ENCODE measurements at places on chromosomes 16 and 17.
A peak's percentile ranks its signal among the peaks of the same experiment; 100 is the strongest.

DNA sequence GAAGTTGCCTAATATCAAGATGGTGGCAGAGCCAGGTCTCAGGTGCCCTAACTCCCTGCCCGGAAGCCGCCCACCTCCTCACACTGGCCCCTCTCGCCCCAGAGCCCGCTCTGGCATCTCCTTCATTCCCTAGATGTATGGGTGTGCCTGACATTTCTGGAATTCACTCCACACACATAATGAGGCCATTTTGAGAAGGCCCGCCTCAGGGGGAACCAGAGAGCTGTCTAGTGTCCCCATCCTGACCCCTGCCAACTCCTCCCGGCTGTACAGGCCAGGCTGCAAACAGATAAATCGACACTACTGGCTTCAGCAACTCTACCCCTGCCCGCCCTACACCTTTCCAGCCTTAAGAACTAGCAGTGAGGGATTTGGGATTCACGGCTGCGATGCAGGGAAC is 7.7 kb downstream of the WNT3 start:
- DNase-seq = no peak

DNA sequence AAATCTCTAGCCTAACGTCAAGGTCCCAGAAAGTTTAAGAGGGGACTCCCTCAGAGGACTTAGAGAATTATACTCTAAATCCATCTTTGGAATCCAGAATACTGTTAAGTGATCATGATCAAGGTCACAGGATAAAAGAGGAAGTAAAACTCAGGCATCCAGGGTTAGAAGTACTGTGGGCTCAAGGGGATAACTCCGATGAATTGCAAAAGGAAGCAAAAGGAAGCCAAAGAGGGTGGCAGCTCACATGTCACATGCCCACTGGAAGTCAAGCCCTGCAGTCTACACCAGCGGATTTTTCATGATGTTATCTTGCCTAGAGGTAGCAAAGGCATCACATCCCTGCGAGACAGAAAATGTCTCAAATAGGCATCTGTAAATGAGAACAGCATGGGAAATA is 3.8 kb downstream of the ZNF821 start:
- no peak for DNase-seq

DNA sequence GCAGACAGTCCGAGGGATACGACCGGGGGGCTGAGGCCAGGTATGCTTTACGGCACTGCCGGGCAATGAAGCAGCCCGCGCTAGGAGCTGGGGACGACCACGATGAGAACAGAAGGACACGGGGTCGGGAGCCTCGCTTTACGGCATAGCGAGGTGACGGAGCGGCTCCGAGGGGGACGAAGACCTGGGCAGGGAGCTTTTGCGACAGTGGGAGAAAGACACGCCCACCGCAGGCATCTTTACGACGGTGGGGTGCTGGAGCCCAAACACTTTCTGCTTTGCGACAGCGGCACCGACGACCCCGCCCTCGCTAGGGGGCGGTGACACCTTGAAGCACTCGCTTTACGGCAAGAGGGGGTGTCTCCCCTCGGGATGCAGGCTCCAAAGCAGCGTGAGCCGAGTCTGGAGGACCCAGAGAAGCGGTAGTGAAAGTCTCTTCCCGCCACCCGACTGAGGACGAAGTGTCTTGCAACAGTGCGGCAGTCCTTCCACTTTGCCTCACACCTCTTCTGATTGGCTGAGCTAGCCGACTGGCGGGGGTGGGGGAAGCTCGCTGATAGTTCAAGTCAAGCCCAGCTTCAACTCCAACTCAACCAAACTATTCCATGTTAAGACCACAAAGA is 350 bp upstream of the NEURL4 start:
- DNase-seq = peak; percentile 98

DNA sequence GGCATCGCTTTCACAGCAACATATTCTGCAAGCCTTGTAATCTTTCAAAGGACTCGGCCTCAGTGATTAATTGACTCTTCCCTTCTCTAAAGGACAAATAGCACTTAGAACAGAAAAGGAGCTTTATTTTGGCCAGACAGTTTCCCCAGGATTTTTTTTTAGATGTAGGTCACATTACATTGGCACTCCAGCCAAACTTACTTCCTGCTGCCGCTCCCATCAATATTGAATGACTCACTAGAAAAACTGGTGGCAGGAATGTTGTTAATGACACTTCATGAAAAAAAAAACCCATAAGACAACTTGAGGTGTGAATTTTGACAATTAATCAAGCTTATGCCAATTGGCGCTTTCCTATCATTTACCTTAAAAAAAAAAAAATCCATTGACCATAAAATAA is 432.6 kb downstream of the TOX3 start:
- DNase-seq = no peak

DNA sequence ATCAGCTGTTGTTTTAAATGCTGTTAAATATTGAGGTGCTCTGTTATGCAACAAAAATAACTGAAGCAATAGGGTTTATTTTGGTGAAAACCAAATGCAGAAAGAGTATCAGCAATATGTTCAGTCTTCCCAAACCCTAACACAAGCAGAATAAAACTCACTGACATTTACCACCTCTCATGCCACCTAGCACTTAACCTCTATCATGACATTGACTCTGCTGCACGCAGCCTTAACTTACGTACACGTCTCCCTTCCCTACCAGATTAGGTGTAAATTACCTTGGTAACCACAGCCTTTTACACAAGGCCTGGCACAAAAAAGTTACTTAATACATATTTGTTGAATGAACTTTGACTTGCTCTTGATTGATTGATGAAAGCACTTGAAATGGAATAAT is 9.9 kb upstream of the AKAP1 start:
- DNase-seq = no peak

DNA sequence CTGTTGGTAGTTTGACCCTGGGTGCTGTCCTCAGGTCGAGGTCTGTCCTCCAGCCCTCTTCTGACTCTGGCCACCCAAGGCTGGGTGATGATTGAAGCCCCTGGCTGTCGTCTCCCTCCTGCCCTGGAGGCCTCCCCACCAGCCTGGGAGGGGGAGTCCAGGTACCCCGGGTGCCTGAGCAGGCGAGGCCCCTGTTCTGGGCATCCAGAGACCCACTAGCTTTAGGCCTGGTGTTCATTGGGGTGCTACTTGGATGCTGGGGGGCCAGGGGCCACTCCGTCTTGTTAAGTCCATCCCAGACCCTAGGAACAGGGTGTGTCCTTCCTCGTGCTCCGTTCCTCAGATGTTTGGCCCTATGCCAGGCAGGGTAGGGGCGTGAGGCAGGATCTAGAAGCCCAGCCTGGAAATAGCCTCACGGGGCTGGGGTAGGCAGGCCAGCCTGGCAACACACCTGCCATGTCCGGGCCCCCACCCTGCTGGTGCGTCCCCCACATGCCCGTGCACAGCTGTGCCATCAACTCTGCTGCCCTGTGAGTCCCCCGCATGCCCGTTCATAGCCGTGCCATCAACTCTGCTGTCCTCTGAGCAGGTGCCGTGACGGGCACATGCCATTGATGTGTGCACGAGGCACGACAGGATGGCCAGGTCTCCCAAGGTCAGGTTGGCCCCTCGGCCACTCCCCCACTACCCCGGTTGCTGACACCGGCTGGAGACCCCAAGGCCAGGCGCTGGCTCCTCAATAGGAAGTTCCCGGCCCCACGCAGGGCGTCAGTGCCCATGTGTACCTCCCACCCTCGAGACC is 36.9 kb downstream of the GINS2 start:
- peak; percentile 71 for DNase-seq

DNA sequence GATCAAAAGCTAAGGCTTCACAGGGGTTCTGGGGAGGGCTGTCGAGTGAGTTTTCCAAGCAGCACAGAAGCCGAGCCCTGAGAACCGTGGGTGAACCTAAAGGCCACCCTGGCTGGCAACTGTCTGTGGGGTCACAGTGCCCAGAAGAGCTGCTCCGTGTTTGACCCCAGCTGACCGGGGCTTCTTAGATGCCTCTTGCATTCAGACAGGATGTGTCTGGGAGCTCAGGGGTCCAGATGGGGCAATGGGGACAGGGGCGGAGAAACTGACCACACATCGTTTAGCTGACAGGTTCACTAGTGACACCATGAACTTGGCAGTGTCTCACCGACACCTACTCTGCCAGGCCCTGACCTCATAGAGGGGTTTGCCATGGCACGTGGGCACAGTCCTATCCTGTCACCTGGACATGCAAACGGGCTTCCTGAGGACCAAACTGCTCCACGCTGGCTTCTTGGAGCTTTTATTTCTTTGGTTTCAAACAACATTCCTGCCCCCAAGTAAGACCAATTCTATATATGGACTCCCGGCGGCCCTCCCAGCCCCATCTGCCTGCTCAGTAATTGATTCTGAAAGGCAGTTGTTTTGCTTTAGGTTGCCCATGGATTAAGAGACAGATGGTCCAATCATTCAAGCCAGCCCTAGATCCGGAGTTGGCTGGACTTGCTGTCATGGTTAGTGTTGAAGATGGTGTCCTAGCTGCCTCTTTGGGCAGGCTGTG is 22.2 kb downstream of the WSCD1 start:
- no peak for DNase-seq

GRCh38 chr17:43658900-43659299 is 2.8 kb downstream of the MEOX1 start:
- DNase-seq = no peak

- peak; percentile 4 for DNase-seq
These were observed 740 bp upstream of the CMIP start for GRCh38 chr16:81443688-81444447.

GRCh38 chr17:48640858-48641180 is 14.7 kb upstream of the HOXB9 start:
- DNase-seq = no peak

DNA sequence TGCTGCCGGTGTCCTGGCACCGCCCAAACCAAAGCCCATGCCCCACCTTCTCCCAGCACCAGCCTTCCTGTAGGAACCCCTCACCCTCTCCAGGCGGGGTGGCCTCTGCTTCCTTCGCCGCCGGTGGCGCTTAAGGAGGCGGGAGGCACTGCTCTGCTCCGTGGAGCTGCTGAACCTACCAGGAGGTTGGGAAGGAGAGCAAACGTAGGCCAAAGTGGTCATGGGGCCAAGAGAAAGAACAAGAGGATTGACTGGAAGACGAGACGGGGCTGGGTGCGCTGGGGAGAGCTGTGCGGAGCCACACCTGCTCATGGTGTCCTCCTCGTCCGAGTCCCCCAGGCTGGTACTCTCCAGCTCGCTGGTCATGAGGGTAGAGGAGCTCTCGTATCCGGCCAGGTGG is 4.8 kb downstream of the DVL2 start:
- DNase-seq = no peak

- DNase-seq = peak; percentile 64
These were observed 283.1 kb downstream of the SEC14L1 start for GRCh38 chr17:77423589-77424451.

DNA sequence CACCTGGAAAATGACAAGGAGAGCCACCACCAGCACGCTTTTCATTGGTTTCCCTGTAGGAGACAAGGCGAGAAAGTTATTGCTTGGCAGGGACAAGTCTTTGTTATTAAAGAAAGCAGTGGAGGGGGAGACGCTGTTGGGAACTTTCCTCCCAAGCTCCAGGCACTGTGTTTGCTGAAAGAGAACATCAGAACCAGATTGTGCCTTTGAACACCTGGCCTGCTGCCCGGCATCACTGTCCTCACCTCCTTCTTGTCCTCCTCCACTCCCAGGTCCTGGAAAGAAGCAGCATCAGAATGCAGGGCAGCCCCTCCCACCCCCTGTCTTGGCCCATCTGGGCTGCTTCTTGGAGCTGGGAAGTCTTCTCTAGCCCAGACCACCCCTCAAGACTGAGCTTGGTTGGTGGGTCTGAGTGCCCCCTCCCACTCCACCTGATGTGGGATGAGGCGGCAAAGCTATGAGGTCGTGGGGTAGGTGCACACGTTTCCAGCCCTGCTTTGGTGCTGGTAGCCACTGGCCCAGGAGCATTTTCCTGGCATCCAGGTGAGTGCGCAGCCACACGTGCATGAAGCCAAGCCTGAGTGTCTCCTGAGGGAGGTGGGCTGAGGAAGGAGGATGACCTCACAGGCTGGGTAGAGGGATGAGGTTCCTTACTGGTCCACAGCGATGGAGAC is 6.2 kb downstream of the CCR7 start:
- DNase-seq = peak; percentile 38

DNA sequence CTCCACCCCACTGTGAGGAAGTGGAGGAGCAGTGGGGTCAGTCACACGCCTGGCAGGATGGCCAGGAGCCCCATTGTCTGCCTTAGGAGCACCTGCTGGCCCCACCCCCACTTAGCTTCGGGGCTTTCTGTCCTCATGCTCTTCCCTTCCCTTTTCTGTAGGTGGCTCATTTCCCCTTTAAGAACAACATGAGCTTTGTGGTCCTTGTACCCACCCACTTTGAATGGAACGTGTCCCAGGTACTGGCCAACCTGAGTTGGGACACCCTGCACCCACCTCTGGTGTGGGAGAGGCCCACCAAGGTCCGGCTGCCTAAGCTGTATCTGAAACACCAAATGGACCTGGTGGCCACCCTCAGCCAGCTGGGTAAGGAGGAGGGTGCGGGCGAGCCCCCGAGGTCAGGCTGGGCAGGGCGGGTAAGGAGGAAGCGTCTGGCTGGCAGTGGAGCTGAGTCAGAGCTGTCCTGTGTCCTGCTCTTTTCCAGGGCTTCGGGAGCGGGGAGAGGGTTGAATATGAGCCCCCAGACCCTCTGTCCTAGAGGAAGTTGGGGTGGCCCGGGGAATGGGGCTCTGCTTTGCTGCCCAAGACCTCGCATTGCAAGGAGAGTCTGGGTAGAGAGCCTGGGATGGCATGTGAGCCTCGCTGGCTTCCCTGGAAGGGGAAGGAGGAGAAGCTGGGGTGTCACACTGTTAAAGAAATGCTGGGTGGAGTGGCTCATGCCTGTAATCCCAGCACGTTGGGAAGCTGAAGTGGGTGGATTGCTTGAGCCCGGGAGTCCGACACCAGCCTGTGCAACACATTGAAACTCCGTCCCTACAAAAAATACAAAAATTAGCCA is 9.2 kb upstream of the SERPINF1 start:
- peak; percentile 75 for DNase-seq

DNA sequence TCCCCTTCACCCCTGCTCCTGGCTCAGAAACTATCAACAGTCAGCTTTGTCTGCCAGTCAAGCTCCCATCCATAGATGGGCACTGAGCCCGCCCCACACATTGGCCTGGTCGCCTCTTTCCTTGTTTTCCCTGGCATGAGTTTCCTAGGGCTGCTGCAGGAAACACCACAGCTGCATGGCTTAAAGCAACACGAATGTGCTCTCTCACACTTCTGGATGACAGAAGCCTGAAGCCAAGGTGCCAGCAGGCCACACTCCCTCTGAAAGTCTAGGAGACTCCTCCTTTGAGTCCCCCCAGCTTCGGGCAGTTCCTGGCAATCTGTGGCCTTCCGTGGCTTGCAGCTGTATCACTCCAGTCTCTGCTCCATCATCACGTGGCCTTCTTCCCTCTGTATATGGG is 69.9 kb downstream of the TBC1D16 start:
- no peak for DNase-seq

GRCh38 chr17:48995974-48996721 is 1.0 kb upstream of the IGF2BP1 start:
- DNase-seq = peak; percentile 76
